SK-N-MC (cell line): ENCODE measurements at places on chromosomes 11 and 22.

- no peak for DNase-seq
Observed at GRCh38 chr11:105054723-105055493, 9.8 kb upstream of the CARD16 start.

GRCh38 chr11:11841116-11841722 lies 553 bp upstream of the USP47 start:
- DNase-seq, result no peak

- no peak for DNase-seq
Observed at GRCh38 chr11:63680834-63681320, 423 bp upstream of the RTN3 start.

- no peak for DNase-seq
Observed at GRCh38 chr22:39177791-39178190, 25.3 kb upstream of the CBX7 start.

GRCh38 chr22:30187094-30187493 lies 59.5 kb downstream of the LIF start:
- no peak for DNase-seq

GRCh38 chr22:28927630-28928029 lies 44.3 kb downstream of the ZNRF3 start:
- no peak for DNase-seq
